Esophagus muscularis mucosa (tissue), 4 donors: ENCODE measurements at places on chromosomes 2 and 18. TPM values are rescaled to one million over a fixed set of nuclear protein-coding genes. Genes with fewer than 3 reads are reported as not detected.

The KLHL14 gene
- total RNA-seq, result not detected

- peak; percentile 81 for DNase-seq
These were observed 32.3 kb downstream of the SCTR start for GRCh38 chr2:119491776-119492525.

DNA sequence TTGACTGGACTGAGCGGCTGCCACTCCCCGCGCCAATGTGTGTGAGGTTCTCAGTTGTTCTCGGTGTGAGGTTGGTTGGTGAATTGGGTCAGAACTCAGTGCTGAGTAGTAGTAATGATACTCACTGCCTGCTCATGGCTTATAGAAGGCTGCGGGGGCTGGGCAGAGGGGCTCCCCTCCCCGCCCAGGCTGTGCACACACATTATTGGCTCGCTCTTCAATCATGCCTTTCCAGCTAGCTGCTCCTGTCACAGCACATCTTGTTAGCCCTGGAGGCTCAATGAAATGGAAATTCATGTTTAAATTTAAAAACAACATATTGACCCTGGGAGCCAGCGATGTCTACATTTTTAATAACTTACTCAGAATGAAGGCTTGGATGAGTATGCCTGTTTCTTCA lies 152.8 kb downstream of the CELF4 start:
- no peak for DNase-seq

DNA sequence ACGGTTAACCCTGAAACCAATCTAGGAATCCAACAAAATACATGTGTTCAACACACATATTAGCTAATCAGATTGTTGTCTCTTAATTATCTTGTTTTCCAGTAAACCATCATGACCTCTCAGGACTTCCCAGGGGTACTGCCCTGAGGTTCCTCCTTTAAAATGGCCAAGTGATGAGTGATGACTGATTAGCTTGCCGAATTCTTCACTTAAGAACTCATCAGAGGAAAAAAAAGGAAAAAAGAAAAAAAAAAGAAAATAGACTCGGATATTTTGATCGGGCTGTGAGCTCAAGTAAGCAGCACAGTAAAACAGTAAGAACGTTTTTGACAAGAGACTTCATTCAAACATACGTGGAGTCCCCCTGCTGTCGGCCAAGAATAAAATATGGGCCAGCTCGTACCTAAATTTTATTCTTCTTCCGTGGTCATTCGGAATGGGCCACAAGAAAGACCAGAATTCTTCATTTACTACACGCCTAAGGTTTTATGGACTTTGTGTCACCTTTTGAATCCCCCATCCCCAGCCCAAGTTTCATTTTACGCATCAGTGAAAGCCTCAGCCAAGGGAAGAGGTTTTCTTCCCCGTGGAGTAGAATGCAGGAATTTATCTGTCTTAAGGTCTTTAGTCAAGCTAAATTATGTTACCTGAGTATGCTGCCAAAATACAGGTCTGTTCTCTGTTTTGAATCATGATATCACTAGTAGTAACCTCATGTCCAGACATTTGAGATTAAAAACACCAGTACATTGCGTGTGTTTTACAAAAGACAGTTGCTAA lies 40.5 kb downstream of the COLEC12 start:
- DNase-seq, result no peak

DNA sequence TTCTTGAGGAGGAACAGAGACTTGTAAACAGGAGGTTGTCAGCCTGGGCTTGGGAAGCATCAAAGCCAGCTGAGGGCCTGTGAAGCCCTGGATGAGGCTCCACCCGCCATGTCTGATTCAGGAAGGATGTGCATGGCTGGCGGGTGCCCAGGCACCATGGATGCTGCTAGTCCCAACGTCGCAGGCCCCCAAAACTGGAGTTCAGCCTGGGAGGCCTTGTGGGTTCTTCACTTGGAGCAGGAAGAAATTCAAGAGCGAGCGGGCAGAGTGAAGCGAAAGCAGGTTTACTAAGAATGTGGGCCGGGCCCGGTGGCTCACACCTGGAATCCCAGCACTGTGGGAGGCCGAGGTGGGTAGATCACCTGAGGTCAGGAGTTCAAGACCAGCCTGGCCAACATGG lies 12.1 kb upstream of the PXDN start:
- no peak for DNase-seq

DNA sequence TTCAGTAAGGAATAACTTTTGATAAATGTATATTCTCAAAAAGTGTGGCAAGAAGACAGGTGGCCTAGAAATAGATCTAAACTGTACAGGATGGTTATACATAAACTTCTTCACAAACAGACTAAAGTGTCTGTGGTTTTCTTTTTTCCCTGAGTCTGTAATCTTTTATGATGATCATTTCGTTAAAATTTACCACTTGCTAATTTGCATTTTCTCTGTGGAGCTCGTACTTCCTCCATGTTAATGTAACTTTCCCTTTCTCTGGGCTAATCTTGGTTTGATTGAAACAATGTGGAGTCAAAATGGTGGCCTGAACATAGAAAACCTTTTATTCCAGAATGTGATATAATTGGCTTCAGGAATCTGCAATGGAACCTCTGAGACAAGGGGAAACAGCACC lies 166.2 kb downstream of the FTCDNL1 start:
- DNase-seq, result no peak

The CNDP1 gene
- not detected for total RNA-seq

- DNase-seq, result no peak
These were observed 40.7 kb downstream of the SLC9A2 start for GRCh38 chr2:102660070-102660469.

GRCh38 chr2:27993950-27994728 lies 103.6 kb downstream of the BABAM2 start:
- no peak for DNase-seq
